ENCODE measurements at places on chromosomes 1 and 21.

DNA sequence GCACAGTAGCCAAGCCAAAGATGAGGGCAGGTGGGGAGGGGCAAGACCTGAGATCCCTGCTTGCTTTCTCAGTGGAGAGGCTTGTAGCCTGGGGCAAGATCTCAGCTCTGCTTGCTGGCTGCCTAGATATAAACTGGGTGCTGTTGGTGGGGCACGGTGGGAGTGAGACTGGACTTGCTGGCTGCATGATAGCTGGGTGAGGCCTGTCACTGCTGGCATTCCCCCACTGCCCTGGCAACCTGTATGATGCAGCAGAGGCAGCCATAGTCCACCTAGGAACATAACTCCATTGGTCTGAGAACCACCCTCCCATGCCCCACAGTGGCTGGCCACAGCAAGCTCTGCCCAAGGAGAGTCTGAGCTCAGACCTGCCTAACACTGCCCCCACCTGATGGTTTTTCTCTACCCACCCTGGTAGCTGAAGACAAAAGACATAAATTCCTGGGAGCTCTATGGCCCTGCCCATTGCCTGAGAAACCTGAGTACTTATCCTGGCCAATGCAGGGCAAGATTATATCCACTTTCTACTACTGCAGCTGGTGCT is 261.9 kb upstream of the DEPDC1 start:
- peak; percentile 11 for DNase-seq

- no peak for DNase-seq
These were observed 23.1 kb upstream of the ABL2 start for GRCh38 chr1:179252606-179253005.

GRCh38 chr1:233582439-233582838 is 31.5 kb upstream of the KCNK1 start:
- DNase-seq: no peak

GRCh38 chr1:8736927-8737326 is 80.5 kb downstream of the RERE start:
- no peak for DNase-seq

- DNase-seq: no peak
These were observed 31.1 kb downstream of the AK4 start for GRCh38 chr1:65179148-65179547.

DNA sequence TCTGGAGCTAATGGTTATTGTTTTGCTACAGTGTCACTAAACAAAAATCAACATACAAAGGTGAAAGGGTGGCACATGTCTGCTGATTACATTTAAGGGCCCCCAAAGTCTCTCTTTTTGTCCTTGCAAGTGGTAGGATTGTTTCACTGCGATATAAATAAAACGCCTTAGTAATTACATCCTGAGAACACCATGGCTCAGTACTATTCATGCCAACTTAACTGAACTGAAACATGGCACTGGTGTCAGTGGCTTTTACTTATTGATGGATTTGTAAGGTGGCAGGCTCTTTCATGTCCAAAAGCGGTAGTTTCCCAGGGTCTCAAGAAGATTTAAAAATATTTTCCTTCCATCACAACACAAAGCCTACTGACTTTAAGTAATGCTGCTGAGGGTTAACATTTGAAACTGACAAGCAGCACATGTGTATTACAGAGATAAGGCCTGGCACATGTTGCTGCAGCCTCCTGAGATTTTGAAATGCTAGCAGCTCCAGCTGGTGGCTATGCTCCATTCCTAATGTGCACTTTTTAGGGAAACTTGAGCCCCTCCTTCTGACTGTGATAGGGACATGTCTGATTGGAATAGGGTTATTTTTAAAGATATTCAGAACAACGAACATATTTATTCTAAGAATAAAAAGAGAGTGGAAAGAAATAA is 86.8 kb downstream of the ATP1B1 start:
- no peak for DNase-seq

DNA sequence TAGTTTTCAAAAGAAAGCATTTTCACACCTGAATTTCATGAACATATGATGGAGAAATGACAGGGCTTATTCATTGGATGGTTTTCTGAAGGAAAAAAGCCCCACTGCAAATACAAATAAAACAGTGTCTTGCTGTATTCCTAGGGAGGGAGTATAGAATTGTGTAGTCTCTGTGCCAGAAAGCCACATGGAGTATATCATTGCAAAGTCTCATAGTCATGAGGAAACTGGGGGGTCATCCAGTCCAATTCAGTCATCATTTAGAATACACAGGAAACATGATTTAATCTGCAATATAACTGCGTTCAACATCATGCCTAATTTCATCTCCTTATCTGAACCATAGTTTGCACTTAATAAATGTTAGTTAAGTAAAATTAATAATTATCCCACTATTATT is 222.3 kb downstream of the NTNG1 start:
- DNase-seq: no peak

DNA sequence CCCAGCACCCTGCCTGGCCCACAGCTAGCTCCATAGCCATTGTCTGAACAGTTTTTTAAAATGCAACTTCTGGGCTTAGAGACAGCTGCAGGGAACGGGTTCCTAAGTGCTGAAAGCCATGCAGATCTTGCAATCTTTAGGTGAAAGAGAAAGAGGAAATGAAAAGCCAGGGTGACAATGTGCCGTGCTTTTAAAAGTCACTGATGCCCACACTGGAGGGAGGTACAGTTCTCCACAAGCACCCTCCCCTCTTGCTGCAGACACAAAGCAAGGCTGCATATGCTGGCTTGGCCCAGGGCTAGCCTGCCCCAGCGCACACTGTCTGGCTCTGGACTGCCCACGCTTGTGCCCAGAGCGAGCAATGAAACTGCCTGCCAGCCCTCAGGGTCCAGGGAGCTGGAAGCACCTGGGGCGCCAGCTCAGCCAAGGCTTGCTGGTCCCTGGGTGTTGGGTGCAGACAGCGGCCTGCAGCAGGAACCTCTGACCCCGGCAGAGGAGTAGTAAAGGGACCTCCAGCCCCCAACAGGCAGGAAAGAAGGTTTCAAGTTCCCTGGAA is 70.4 kb downstream of the AJAP1 start:
- DNase-seq: no peak
